H4 (cell line): ENCODE measurements at places on chromosomes 5 and 9.

DNA sequence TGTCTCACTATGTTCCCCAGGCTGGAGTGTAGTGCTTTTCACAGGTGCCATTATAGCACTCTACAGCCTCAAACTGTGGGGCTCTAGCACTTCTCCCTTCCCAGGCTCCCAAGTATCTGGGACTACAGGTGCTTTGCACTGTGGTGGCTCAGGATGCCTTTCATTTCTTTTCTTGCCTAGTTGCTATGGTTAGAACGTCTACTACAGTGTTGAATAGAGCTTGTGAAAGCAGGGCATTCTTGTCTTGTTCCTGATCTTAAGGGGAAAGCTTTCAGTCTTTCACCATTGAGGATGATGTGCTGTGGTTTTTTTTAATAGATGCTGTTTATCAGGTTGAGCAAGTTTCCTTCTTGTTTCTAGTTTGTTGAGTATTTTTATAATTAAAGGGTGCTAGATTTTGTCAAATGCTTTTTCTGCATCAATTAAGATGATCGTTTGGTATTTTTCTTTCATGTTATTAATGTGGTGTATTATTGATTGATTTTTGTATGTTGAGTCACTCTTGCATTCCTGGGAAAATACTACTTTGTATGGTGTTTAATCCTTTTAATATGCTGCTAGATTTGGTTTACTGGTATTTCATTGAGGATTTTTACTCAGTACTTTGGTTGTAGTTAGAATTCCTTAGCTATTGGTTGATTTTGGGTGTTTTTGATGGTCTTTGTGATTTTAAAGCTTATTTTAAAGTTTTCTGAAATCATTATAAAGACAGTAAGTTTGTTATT lies 35.6 kb downstream of the GPBP1 start:
- no peak for DNase-seq

GRCh38 chr5:178223196-178223773 lies 9.3 kb downstream of the PHYKPL start:
- no peak for DNase-seq

DNA sequence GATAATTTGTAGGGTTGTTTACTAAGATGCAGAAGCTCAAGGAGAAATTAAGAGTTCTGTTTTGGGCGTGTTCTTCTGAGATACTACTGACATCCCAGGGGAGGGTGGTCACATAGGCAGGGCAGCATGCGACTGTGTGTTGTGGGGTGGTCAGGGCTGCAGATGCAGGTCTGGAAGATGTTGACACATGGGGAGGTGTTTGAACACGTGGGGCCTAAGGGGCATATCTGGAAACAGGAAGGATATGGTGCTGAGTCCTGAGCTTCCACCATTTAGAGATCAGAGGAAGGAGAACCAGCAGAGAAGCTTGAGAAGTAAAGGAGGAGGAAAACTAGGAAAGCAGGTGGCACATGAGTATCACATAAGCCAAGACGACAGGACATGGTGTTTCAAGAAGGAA lies 228.2 kb downstream of the ADGRV1 start:
- no peak for DNase-seq

DNA sequence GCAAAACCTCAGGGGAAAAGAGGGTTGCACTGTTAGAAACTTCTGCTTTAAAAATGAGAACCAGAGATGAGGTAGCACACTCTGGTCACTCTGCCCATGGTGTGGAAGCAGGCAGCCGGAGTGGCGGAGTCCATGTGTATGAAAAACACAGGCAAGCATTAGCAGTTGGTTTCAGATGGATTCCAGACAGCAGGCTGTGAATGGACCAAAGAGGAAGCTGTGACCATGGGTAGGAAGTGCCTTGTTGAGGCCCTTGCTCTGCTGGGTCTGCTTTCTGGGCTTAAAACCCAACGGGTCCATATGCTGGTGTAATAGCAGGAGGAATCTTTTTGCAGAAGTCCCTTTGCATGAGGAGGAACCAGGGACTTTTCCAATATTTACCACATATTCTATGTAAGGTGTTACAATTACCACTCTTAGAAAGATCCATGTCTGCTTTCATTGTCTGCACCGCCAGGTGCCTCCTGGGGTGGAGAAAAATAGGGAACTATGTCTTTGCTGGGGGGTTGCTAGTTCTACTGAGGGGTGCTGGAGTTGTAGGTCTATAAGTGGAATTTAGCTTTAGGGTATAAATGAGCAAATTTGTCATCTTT lies 77.0 kb downstream of the ANKRD55 start:
- DNase-seq, result no peak

DNA sequence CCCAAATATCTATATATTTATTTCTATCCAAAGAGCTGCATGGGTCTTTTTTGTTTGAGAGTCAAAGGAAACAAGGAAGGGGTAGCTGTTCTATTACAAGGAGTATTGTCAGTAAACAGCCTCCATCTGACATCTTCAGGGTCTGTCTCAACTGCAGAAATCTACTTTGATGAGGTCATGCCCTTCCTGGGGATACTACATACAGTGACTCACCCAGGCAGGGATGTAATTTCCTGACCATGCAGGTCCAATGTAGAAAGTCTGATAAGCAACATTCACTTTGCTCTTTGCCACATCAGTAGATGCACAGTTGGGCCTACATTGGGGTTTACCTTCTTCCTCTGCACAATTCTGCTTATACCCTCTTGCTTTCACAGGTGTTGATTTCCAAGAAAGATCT lies 165.5 kb downstream of the TLR4 start:
- DNase-seq, result no peak

- peak; percentile 74 for DNase-seq
These were observed 789.3 kb downstream of the SEMA5A start for GRCh38 chr5:8756498-8757084.

- DNase-seq, result no peak
These were observed 56.9 kb upstream of the STXBP1 start for GRCh38 chr9:127554966-127555839.

DNA sequence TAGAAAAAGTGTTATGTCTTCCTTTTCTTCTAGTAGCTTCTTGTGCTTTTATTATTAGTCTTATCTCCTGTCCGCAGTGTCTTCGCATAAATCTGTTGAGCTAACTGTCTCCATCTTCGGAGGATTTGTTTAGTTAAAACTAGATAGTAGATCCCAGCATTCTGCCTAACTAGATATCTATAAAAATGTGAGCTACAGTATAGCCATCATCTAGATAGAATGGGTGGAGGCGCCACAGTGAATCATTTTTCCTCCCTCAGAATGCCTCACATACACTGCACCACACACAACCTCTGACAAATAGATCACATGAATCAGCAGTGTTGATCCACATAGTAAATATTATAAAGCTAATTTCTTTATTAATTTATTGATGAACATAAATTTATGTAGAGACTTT lies 220.3 kb upstream of the GAS1 start:
- no peak for DNase-seq
